ENCODE measurements at places on chromosomes 4 and X. TPM values are rescaled to one million over a fixed set of nuclear protein-coding genes. Genes with fewer than 3 reads are reported as not detected.
A peak's percentile ranks its signal among the peaks of the same experiment; 100 is the strongest.

DNA sequence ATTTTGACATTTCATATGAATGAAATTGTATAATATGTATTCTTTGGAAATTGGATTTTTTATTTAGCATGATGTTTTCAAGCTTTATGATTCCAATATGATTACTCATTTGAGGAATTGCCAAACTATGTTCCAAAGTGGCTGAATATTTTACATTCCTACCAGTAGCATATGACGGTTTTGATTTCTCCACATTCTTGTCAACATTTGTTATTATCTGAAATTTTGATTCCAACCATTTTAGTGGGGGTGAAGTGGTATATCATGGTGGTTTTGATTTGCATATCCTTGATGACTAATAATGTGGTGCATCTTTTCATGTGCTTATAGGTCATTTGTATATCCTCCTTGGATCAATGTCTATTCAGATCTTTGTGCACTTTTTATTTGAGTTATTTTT lies 2.6 kb upstream of the BEX1 start:
- DNase-seq, result no peak

- DNase-seq, result no peak
Measured at GRCh38 chr4:77264826-77265225, 107.8 kb downstream of the CCNG2 start.

- no peak for DNase-seq
Measured at GRCh38 chr4:37628977-37629609, 57.1 kb downstream of the RELL1 start.

GRCh38 chrX:42948723-42949657 lies 171.0 kb upstream of the PPP1R2C start:
- DNase-seq, result no peak

DNA sequence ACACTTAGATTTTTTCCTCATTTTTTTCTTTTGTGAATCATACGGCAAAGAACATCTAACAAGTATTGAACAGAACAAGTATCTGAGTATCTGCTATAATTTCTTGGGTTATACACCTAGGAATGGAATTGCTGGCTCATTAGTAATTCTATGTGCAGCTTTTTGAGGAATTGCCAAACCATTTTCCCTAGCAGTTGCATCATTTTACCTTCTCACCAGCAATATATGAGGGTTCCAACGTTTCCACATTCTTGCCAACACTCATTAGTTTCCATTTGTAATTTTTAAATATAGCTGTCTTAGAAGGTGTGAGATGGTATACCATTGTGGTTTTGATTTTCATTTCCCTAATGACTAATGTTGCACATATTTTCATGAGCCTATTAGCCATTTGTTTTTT lies 41.1 kb upstream of the DCAF8L1 start:
- DNase-seq, result no peak

GRCh38 chr4:169934794-169935429 lies 91.3 kb downstream of the MFAP3L start:
- DNase-seq, result peak; percentile 47

DNA sequence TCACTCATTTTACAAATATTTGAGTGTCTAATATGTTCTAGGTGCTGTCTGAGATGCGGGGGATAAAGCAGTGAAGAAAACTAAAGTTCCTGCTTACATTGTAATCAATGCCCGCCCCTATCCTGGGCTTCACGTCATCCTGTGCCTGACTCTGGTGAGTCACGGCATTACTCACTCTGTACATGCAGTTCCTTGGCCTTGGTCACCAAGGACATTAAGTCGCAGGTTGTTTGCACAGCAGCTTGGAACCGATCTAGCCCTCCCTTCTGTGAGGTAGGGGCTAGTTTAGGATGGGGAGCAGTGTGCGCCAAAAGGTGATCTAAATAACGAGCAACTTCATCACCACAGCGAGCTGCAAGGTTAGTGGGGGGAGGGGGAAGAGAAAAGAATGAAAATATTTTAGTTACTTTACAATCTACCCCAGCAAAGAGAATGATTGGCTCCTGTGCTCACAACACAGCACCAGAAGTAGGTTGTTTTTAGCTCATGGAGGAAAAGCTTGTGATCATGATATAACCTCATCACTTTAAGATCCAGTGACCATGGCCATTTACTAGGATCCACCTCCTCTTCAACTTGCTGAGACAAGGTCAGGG lies 48.0 kb upstream of the HDAC8 start:
- DNase-seq, result peak; percentile 1

DNA sequence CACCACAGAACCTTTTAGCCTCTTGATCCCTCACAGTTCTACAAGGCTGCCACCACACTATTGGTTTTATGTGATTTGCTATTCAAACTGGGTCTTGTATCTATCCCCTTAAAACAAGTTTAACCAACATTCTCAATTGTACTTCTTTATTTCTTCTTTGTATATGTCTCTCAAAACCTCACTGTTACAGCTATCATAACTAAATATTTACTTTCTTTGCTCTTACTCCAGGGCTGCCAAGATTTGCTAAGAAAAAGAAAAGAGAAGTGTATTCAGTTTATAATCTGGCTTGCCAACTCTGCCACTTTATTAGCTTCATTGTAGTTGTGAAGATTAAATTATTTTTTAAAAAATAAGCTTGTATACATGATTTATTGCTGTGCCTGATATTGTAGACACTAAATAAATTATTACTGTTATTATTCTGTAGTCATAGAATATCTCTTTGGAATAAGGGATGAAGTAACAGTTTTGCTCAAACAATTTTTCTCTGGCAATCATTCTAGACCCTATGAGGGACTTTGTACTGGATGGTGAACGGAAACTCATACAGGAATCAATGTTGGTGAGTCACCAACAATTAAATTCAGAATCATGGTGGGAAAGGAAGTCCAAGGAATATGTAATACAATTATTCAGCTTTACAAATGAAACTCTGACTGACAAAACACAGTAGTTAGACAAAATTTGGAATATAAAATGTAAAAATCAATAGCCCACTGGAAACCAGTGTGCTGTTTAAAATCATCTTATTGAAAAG lies 127.1 kb upstream of the DCAF8L1 start:
- DNase-seq, result no peak

DNA sequence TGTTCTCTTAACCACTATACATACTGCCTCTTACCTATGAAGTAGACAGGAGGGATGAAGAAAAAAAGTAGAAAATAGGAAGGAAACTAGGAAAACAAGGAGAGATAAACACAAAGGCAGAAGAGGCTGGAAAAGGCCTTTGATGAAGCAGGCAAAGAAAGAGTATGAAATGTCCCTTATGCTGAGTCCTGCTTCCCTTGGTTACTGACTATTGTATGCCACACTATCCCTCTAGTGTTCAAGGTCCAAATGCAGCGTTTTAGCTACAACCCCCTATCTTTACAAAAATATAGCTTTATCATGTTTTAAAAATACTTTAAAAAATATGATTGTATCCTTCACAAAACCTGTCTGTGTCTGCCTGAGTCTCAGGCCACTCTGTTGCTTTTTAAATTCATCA lies 233.1 kb downstream of the CAMK2D start:
- no peak for DNase-seq

- peak; percentile 41 for DNase-seq
Measured at GRCh38 chr4:27001398-27002164, 140.9 kb downstream of the STIM2 start.

- no peak for DNase-seq
Measured at GRCh38 chrX:47215291-47215900, 3.1 kb upstream of the CDK16 start.

- DNase-seq, result no peak
Measured at GRCh38 chrX:2693113-2694002, 2.3 kb downstream of the CD99 start.

- peak; percentile 14 for DNase-seq
Measured at GRCh38 chrX:118627084-118627758, 100.2 kb upstream of the IL13RA1 start.

PRSS12 gene
- 7.5 TPM for total RNA-seq

ACTRT1 gene
- total RNA-seq, result not detected

ZNF330 gene
- total RNA-seq, result 32.3 TPM

LONRF3 gene
- total RNA-seq, result 0.10 TPM

RAB9B gene
- total RNA-seq, result 0.78 TPM

ITGB1BP2 gene
- total RNA-seq, result 3.2 TPM

Measured in GM23338 (cell line).